GM12865 (cell line): ENCODE measurements at places on chromosomes 4 and X.

DNA sequence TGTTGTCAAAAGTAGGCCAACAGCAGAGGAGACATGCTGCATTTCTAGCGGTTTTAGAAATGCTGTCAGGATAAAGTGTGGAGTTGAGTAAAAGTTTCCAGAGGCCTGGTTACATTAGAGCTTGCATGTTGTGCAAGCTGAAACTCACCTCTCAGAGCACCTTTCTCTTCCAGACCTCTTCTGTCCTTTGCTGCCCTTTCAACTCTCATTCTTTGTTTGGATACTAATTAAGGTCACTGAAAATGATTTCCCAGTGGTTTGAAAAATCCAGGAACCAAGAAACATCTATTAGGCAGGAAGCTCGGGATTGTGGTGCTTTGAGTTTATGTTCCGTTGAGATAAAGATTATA lies 426.6 kb downstream of the MAPK10 start:
- no peak for DNase-seq

GRCh38 chr4:6749340-6750171 lies 33.0 kb upstream of the KIAA0232 start:
- no peak for DNase-seq

- no peak for DNase-seq
Observed at GRCh38 chrX:108299704-108300103, 138.5 kb downstream of the COL4A6 start.

- DNase-seq: no peak
Observed at GRCh38 chr4:102497986-102498385, 3.2 kb upstream of the NFKB1 start.

DNA sequence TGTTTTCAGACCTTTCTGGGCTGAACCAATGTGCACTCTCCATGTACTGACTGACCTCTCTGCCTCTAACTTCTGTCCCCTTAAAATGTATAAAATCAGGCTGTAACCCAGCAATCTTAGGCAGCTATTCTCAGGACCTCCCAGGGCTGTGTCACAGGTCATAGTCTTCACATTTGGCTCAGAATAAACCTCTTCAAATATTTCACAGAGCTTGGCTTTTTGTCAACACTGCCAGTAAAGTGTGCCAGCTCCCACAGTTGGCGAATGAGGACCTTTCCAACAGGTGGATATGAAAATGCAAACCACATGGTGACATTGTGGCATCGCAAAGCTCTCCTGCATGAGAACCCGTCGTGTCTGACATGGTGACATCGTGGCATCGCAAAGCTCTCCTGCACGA lies 76.4 kb downstream of the ACOX3 start:
- no peak for DNase-seq
